ENCODE measurements at places on chromosomes 13 and 19.
A peak's percentile ranks its signal among the peaks of the same experiment; 100 is the strongest.

GRCh38 chr13:98677398-98677797 lies 75.1 kb downstream of the SLC15A1 start:
- no peak for DNase-seq

GRCh38 chr19:12828494-12828893 lies 5.9 kb downstream of the RTBDN start:
- peak; percentile 18 for DNase-seq

GRCh38 chr19:39200803-39201115 lies 3.3 kb downstream of the SYCN start:
- DNase-seq = no peak

GRCh38 chr19:10899151-10899653 lies 27.8 kb downstream of the CARM1 start:
- DNase-seq = no peak

DNA sequence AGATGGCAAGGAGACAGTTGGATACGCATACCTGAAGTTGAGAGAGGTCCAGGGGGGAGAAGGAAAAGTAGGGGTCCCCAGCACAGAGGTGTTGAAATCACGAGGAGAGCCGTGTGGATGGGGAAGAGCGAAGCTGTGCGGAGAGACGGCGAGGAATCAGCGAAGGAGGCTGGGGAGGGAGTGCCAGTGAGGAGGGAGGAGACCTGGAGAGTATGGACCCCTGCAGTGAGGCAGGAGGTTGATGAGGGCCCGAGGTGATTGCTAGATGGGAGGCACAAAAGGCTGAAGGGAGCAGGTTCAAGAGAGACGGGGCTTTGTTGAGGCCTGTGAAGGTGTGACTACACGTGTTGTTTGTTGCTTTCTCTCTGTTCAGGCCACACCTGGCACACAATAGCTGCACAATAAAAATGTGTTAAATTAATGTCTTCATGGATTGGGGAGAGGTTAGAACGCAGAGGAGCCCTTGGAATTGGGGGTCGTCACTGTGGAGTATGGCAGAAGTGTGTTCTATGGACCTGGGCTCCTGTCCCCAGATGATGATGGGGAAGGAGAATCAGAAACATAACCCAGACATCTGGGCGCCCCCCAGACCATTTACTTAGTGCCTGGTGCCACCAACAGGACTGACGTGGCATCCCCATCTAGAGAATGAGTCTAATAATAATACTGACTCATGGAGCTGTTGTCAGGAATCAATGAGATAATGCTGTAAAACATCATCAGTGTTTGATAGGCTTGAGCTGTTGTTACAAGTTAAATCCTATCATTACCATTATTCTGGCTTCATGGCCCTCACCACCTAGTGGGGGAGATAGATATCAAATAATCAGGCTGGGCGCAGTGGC lies 137.5 kb downstream of the SIPA1L3 start:
- DNase-seq = no peak

DNA sequence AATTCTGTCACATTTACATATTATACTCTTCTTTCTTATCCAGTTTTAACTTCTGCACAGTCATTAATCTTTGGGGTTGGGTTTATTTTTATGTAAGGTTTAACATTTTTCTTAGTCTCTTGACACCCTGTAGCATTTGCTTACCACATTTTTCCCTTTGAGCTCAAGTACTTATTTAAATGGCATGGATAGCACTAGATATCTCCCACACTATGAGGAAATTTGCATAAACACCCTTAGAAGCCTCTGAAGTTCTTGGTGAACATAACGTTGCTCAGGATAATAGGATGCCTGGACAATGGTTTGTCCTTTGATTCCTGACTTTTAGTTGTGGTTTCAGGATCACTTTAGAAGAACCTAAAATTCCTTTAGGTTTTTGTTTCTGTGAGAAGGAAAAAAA lies 338.9 kb downstream of the PCDH17 start:
- DNase-seq = no peak

GRCh38 chr19:771332-771785 lies 20.4 kb downstream of the MISP start:
- DNase-seq = peak; percentile 34

DNA sequence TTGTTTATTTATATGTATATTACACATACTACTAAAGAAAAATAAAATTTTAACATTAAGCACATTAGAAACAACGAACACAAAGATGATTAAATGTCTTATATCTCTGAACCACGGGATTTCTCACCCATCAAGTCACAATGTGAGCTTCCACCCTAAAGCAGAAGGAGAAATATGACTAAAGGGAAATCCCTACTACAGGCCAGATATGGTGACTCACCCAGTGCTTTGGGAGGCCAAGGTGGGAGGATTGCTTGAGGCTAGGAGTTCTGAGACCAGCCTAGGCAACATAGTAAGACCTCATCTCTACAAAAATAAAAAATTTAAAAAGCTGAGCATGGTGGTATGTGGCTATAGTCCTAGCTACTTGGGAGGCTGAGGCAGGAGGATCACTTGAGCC lies 24.6 kb downstream of the DCT start:
- no peak for DNase-seq

GRCh38 chr19:14559916-14560775 lies 11.7 kb downstream of the NDUFB7 start:
- DNase-seq = no peak

GRCh38 chr13:113411216-113412023 lies 41.9 kb downstream of the ADPRHL1 start:
- no peak for DNase-seq

- no peak for DNase-seq
Measured at GRCh38 chr19:44729516-44730033, 18.9 kb upstream of the BCL3 start.

GRCh38 chr19:34269081-34269480 lies 14.7 kb downstream of the GARRE1 start:
- no peak for DNase-seq

GRCh38 chr13:107650081-107650701 lies 565.1 kb downstream of the LIG4 start:
- no peak for DNase-seq

DNA sequence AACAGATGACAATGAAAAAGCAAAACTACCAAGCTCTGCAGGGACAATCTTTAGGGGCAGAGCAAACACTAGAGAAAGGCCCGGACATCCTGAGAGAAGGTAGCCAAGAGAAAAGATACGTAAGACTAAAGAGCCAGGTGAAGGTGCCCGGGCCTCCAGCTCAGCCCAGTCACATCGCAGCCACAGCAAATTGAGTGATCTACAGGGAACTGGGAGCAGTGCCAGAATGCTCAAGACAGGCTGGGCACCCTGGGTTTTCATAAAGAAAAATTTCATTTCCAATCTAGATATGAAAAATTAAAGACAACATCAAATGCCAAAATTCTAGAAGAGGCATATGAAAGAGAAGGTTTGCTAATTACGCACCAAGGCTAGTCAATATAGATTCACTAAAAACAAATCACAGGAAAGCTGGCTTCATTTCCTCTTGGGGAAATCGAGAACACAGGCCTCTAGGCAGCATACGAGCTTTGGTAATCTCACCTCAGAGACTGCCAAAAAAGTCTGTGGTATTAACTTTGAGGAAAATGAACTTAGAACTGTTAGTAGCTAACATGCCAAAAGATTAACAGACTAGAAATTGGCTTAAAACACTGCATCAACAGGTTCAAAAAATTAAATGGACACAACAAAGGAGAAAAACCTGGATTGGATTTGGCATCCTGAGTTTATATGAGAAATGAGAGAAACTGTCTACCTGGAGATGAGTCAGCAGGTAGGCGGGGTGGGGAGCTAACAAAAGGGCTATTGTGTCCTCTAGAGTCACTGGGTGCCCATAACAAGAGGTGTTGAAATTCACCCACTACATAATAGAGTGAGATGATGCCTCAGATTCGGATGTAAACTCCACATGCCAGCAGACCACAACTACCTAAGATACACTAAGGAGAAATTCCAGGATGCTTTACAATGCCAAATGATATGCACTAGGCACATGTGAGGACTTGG lies 6.6 kb downstream of the ANKRD10 start:
- no peak for DNase-seq

DNA sequence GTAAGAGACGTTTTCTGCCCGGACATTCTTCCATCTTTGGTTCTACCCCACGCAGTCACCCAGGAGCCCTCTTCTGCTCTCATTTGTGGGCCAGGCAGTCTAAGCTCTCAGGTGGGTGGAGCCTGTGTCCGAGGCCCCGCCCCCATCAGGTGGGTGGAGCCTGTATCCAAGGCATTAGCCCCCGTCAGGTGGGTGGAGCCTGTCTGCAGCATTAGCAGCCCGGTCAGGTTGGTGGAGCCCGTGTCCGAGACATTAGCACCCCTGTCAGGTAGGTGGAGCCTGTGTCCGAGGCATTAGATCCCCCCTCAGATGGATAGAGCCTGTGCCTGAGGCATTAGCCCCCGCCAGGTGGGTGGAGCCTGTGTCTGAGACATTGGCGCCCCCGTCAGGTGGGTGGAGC lies 45.5 kb upstream of the C13orf46 start:
- DNase-seq = peak; percentile 56

DNA sequence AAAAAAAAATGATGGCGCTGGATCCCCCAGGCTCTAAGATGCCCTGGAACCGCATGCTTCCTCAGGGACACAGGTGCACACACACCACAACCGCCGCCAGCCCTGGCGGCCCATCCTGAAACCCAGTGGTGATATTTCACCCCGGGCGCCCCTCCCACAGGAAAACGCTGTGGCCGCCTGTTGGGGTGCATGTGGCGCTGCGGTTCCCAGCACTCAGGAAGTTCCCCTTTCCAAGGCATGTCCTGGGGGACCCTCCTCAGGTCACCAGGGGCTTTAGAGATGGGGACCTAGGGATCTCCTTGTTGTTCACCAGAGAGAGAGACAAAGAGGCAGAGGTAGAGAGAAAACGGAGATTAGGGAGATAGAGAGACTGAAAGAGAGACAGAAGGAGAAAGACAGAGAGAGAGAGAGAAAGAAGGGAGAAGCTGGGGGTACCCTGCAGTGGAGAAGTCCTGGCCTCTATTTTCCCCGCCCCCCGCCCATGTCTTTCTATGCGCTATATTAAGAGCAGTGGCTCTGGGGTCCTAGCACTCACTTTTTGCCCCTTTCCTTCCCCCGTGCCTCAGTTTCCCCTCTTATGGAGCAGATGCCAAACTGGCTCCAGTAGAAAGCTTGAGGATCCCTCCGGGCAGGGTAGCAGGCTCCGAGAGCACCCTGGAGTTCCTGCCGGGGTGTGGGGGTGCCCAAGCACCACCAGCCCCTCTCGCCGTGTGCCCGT lies 2.3 kb downstream of the ADGRE2 start:
- DNase-seq = no peak

DNA sequence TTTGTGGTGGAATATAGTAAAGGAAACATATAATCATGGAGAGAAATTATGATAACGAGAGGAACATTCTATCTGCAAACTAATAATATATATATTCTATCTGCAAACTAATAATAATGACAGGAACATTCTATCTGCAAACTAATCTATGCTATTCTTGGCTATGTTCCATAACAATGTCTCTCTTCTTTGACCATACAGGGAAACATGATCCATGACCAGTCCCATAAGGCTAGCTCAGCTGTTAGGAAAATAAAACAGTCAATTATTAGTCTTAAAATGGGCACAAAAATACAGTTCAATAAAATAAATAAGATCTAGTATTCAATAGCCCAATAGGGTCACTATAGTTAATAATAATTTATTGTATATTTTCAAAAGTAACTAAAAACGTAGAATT lies 707.8 kb upstream of the PCDH20 start:
- DNase-seq = no peak

GRCh38 chr19:30870876-30871275 lies 478.4 kb downstream of the TSHZ3 start:
- no peak for DNase-seq

DNA sequence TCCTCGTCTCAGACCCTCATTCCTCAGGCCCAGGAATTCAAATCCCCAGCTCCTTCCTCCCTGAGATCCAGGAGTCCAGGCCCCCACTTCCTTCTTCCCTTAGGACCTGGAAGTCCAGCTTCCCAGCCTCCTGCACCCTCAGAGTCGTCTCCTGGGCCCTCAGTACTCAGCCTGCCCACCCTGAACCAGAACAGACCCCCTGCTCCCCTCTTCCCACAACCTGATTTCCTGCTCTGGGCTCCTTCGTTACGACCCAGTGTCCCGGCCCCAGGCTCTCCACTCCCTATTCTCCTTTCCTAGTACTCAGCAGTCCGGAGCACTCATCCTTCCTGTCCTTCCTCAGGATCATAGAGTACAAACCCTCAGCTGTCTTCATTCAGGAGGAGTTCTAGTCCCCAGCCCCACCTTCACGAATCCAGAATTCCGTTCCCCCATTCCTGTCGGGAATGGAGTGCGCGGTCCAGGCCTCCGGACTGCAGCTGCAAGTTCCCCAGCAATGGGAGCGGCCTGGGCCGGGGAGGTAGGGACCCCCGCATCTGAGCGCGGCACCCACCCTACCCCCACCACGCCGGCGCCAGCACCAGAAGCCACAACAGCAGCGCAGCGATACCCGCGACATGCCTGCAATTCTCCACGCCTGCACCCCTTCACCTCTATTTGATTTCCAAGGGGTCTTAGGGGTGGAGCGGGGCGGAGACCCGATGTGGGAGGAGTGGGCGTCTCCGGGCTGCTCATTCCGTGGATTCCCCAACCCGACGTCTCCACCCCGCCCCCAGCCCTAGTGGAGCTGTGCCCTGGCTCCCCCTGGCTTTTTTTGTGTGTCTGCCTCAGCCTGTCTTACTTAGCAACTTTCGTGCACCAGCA lies 12.7 kb downstream of the EGLN2 start:
- no peak for DNase-seq

GRCh38 chr19:39310558-39311311 lies 9.9 kb downstream of the LRFN1 start:
- no peak for DNase-seq

GRCh38 chr19:51586103-51586728 lies 15.1 kb downstream of the ZNF175 start:
- no peak for DNase-seq

- DNase-seq = no peak
Measured at GRCh38 chr13:47826471-47826870, 174.6 kb downstream of the SUCLA2 start.

DNA sequence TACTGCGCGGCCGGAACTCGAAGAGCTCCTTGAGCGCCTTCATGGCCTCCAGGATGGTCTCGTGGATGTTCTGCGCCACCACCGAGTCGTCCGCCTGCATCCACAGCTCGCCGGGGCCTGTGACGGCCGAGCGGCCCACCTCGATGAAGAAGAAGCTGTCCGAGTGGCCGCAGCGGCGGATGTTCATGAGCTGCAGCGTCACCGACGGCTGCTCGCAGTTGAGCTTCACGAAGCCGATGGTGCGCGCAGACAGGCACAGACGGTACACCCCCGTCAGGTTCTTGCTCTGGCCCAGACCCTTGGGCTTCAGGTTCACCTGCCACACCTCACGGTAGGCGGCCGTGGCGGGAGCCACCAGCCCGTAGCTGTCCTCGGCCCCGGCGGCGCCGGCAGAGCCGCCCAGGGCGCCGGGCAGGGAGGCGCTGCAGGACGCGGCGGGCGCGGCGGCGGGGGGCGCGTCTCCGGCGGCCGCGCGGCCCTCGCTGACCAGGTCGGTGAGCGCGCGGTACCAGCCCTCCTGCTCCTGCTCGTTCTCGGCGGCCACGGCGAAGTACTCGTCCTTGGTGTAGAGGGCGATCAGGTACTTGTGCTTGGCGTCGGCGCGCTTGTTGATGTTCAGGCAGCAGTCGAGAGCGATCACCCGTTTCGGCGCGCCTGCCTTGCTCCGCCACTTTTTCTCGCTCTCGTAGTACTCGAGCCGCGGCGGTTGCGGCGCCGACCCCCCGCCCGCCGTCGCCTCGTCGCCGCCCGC lies 1.1 kb downstream of the IRS2 start:
- DNase-seq = peak; percentile 36

- no peak for DNase-seq
Measured at GRCh38 chr19:33905473-33905936, 108.8 kb downstream of the KCTD15 start.

GRCh38 chr19:40466219-40466984 lies 399 bp upstream of the SPTBN4 start:
- peak; percentile 84 for DNase-seq

GRCh38 chr13:19664481-19665230 lies 31.2 kb downstream of the MPHOSPH8 start:
- no peak for DNase-seq

All from CD4-positive, alpha-beta T cell treated with Interleukin-1 beta for 1 hour (primary cell).